Activated T-cell treated with anti-CD3 and anti-CD28 coated beads, Interleukin-2, amount 50 U/mL, for 1 hour (primary cell): ENCODE measurements at places on chromosomes 13 and 19.
A peak's percentile ranks its signal among the peaks of the same experiment; 100 is the strongest.

DNA sequence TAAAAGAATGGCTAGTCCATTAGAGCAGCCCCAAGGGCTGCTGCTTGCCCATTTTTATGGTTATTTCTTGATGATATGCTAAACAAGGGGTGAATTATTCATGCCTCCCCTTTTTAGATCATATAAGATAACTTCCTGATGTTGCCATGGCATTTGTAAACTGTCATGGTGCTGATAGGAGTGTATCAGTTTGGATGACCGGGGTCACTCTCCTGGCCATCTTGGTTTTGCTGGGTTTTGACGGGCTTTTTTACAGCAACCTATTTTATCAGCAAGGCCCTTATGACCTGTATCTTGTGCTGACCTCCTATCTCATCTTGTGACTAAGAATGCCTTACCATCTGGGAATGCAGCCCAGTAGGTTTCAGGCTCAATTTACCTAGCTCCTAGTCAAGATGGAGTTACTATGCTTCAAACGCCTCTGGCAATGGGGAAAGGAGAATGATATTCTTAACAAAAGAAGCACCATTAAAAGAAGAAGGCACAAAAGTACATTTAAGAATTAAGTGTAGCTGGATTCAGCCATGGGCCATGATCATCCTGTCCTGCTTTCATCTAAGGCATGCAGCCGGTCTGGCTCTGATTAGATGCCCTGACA, 1156.0 kb downstream of the PCDH9 start:
- no peak for DNase-seq

DNA sequence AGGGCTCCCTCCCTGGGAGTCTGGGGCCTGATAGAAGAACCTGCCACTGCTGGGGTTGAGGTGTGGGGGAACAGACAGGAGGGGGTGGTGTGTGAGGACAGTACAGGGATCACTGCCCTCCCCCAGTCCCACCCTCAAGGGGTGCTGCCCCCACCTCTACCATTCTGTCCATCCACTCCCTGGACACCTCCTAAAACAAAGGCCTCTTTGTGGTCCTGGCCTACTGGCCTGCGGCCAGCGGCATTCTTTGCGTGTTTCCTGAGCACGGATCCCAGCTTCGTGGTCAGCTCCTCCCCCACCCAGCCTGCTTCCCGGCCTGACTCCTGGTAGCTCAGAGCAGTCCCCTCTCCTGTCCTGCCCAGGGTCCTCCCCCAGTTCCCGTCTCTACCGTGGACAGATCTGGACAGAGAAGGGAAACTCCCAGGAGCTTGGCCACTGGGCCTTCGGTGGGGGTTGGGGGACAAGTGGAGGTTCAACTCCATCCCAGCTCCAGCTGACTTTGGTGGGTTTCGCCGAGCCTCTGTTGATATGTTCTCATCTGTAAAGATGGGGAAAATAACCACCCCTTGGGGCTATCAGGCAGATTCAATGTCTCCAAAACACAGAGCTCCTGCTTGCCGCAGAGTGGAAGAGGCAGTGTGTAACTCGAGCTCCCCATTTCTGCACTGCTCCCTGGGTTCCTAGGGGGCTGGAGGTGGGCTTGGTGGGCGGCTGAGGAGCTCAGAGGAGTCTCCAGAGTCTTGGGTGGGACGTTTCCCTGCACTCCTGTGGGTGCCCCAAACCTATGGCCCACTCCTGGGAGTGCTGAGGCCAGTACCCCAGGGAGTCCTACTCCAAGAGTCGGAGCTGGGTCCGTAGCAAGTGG, 48.7 kb downstream of the LYL1 start:
- DNase-seq: no peak

DNA sequence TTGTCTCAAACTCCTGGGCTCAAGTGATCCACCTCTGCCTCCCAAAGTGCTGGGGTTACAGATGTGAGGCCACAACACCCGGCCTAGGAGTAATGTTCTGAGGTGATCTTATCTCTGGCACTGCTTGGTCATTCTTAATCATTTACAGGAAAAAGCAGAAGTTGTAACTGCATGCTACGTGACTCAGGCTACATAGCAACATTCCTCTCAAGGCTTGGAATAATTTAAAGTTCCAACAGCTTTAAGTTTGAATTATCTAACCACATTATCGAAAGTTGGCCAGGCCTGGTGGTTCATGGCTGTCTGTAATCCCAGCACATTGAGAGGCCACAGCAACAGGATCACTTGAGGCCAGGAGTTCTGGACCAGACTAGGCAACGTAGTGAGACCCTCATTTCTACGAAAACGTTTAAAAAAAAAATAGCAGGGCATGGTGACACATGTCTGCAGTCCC, 3.9 kb upstream of the B9D2 start:
- DNase-seq: no peak

DNA sequence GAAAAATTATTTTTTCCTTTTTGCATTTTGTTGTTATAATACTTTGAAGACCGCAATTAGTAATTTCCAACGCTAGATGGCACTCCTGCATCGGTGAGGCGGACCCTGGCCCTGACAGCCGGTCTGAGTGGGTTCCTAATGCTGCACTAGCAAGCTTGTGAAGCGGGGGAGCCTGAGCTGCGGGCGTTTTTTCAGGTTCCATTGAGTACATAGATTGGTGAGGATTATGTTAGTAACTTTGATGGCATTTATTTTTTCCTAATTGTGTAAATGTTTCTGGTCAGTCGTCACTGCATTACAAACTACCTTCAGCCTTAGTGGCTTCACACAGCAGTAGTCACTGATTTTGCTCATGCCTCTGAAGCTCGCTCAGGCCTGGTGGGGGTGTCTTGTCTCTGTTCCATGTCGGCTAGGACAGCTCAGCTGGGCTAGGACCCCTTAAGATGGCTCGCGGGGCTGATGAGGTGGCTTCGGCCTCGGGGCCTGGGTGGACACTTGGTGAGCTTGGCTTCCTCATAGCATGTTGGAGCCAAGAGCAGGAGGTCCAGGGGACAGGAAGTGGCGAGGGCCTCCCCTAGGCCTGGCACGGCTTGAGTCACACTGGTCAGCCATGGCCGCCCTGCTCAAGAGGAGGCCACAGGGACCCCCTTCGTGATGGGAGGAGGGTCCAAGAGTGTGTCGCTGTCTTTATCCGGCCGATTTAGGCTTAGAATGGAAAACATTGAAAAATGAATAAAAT, 25.0 kb downstream of the ERCC5 start:
- peak; percentile 45 for DNase-seq

- DNase-seq: no peak
These were observed 496.7 kb downstream of the EFNB2 start for GRCh38 chr13:106038752-106039151.

DNA sequence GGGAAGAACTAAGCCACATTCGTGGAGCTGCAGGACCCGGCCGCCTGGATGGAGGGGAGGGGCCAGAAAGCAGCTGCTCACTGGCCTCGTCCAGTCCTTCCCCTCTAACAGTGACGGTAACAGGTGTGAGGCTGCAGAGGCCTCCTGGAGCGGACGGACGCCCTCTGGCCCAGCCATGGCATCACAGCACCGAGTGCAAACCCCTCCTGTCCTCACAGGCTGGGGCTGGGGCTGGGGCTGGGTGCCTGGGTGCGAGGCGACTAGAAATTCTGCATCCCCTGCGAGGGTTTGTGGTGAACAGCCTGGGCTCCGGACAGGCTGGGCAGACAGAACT, 3.6 kb downstream of the MICOS13 start:
- DNase-seq: no peak

- DNase-seq: no peak
These were observed 5.3 kb upstream of the GRTP1 start for GRCh38 chr13:113369189-113369588.

DNA sequence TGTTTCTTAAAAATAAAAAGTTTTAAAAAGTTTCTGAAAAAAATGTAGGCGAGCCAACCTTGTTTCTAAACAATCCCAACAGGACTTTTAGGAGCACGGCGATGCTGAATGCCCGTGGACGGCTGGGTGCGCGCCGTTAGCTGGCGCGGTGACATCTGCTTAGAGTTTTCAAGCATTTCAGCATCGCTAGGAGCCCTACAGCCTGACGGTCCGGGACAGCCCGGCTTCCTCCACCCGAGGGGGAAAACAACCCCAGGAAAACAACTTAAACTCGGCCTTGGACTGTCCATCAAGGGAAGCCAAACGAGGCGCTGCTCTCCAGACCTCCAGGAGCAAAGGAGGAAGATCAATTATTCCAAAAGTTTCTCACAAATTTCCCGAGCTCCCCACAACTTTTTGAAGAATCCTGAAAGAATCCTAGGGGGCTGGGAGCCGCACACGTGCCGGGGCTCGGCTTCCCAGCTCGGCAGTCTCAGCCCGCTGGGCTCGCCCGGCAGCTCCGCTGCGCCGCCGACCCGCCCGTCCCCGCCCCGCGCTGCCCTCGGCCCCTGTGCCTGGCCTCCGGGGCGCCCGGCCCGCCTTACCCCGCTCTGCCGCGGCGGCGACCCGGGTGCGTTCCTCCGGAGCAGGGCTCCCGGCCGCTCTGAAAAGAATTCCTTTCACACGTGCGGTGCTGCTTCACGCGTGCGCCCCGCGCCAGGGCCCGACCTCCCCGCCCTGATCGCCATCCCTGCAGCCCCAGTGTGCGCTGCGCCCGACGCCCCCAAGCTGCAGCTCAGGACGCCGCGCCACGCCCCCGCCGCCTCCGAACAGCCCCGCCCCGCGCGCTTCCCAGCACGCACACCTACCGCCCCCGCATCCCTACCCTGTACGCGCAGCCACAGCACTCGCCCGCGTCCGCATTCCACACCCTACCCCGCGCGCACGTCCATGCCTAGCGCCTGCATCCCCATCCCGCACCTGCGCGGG, at the start of gene GJA3:
GJA3 (minus strand) TSS at position 747 of the 969 bp plus-strand sequence. CDS start 17,764 bp downstream, outside the sequence.
- peak; percentile 68 for DNase-seq

GRCh38 chr13:102933122-102933521, 87.3 kb downstream of the ERCC5 start:
- DNase-seq: no peak

GRCh38 chr19:50720921-50721381, 1.3 kb upstream of the SHANK1 start:
- no peak for DNase-seq

DNA sequence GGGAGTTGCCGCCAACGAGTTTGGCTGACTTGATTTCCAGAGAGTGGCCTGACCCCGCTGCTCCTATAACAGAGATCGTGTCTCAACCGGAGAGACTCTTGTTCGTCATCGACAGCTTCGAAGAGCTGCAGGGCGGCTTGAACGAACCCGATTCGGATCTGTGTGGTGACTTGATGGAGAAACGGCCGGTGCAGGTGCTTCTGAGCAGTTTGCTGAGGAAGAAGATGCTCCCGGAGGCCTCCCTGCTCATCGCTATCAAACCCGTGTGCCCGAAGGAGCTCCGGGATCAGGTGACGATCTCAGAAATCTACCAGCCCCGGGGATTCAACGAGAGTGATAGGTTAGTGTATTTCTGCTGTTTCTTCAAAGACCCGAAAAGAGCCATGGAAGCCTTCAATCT, 21.6 kb downstream of the NLRP4 start:
- no peak for DNase-seq

GRCh38 chr13:78100486-78100885, 181.9 kb upstream of the EDNRB start:
- DNase-seq: no peak

GRCh38 chr19:17624314-17624991, 63.7 kb downstream of the UNC13A start:
- no peak for DNase-seq

- no peak for DNase-seq
These were observed 260.1 kb downstream of the LMO7 start for GRCh38 chr13:75896271-75896670.

GRCh38 chr19:2734589-2735288, 5.1 kb downstream of the SLC39A3 start:
- no peak for DNase-seq

GRCh38 chr13:70253834-70254233, 145.6 kb upstream of the KLHL1 start:
- DNase-seq: no peak

DNA sequence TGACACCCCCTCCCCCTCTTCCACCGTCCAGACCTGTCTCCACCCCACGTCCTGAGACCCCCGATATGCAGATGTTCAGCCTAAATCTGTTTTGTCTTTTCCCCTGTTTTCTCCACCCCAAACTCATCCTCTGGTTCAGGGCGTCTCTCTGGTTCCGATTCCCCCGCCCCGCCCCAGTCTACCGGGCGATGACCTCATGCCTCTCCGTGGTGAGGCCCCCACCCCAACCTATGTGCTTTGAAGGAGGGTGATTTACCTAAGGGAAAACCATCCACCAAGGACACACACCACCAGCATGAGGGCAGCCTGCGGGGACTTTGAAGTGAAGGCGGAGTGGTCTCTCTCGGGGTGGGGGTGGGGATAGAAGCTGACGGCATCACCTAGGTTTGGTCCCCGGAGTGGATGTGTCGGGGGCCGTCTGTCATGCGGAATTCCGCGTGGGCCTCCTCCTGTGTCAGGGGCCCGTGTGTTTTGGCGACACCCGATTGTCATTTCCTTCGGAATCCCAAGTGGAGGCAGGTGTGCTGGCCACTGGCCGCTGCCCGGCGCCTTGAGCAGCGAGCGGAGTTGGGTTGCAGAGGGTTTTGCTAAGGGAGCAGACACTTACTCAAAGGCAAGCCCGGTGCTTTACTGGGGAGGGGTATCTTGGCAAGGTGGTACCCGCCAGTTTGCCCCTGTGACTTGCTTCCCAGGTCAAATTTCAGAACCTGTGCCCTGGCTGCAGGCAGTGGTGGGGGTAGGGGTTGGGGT, 1.4 kb downstream of the FZR1 start:
- peak; percentile 61 for DNase-seq

GRCh38 chr13:43291287-43292060, 268.1 kb downstream of the DNAJC15 start:
- no peak for DNase-seq

- DNase-seq: peak; percentile 19
These were observed 1.3 kb downstream of the LSR start for GRCh38 chr19:35249848-35250711.

DNA sequence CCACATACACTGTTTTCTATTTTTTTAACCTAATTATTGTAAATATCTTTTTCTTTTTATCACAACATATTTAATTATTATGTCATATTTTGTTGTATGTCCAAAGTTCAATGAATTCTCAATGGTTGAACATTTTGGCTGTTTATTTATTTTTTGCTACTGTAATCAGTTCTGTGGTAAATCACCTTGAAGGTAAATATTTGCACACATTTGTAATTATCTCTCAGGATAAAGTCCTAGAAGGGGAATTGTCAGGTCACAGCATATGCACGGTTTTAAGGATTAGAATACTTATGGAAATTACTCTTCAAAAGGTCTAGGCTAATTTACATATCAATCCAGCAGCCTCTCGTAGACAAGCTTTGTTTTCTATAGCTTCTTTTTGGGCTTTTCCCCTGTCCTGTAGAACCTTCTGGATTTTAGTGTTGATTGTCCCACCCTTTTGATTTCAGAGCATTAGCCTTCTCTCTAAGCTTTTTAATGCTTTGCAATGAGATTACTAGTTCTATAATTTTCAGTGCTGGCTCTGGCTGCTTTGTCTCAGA, 362.6 kb downstream of the KCNRG start:
- DNase-seq: no peak
